M059J (cell line): ENCODE measurements at places on chromosomes 3 and 15. TPM values are rescaled to one million over a fixed set of nuclear protein-coding genes. Genes with fewer than 3 reads are reported as not detected.

Gene MESP1
- total RNA-seq, result 2.1 and 2.4 TPM in 2 replicates

DNA sequence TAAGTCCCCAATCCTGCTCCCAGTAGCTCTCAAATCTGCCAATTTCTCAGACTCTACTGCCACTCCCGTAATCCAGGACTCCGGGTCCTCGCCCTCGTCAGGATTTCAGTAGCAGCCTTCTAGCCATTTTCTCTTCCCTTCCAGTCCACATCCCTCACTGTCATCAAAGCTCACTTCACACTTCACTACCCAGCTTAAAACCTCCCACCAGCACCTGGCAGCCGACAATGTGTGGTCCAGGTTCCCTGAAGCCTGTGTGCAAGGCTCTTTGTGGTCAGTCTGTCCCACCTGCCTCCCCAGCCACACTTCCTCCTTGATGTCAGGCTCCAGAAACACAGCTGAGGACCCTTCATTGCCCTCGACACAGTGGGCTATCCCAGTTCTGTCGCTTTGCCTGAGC, 304.5 kb upstream of the ROPN1 start:
- DNase-seq, result no peak

Gene NAALADL2
- total RNA-seq, result 3.1 and 5.1 TPM in 2 replicates

DNA sequence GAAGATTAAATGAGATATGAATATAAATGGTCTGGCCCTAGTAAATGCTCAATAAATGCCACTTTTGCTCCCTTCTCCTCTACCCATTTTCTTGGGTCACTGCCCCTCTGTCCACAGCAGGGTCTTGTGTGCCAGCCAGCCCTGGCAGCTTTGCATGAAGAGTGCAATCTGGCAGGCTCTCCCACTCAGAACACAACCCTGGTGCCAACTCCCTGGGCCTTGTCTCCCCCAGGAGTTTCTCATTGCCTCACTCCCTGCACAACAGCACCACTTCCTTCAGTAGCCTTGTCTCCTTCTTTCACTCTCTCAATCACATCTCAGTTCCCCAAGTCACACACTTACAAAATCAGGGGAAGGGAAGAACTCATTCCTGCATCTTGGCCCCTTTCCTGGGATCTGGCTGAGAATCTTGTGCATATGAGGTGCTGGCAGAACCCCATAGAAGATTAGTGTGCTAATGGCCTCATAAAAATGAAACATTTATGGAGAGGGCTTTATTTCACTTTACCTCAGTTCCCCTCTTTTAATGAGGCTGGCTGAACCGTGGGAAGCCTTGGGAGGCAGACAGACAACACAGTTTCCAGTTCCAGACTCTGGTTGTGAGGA, 445.9 kb upstream of the PROK2 start:
- no peak for DNase-seq

DNA sequence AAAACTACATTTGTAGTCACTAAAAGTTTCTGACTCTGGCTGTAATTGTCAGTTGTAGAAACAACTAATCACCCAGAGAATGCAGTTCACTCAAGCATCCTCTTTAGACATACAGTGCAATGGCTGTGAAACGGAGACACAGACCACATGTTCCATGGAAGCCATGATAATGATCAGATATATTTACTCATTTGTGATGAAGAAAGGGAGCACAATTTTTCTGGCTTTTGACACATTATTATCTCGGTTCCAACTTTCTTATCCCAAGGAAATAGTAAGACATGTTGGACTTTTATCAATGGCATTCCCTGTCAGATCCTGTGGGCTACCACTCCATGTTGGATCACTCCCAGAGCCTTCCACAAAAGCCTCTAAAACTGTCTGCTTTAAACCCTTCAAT, 215.0 kb upstream of the LRIG1 start:
- DNase-seq, result no peak
